ENCODE measurements at places on chromosomes 7 and 10. TPM values are rescaled to one million over a fixed set of nuclear protein-coding genes. Genes with fewer than 3 reads are reported as not detected.

The RARRES2 gene
- 91.8 TPM for polyA plus RNA-seq

The ANKRD61 gene
- polyA plus RNA-seq = 2.1 TPM

The ANKRD1 gene
- 0.21 TPM for polyA plus RNA-seq

The CCDC136 gene
- 193 TPM for polyA plus RNA-seq

The STOX1 gene
- 10.9 TPM for polyA plus RNA-seq

The AP5Z1 gene
- 30.1 TPM for polyA plus RNA-seq

The ZNF862 gene
- polyA plus RNA-seq = 27.9 TPM

The FAM180A gene
- polyA plus RNA-seq = 0.21 TPM

The PRF1 gene
- 0.16 TPM for polyA plus RNA-seq

The KIAA1549 gene
- polyA plus RNA-seq = 22.6 TPM

The PAXIP1 gene
- polyA plus RNA-seq = 14.4 TPM

The AMPH gene
- polyA plus RNA-seq = 109 TPM

The SVOPL gene
- 0.60 TPM for polyA plus RNA-seq

The TET1 gene
- 4.9 TPM for polyA plus RNA-seq

The LMOD2 gene
- polyA plus RNA-seq = 0.14 TPM

The STEAP1 gene
- 1.2 TPM for polyA plus RNA-seq

The PDZD7 gene
- polyA plus RNA-seq = 13.9 TPM

The AKR1C8 gene
- not detected for polyA plus RNA-seq

The CLDN4 gene
- polyA plus RNA-seq = 0.25 TPM

The EMX2 gene
- polyA plus RNA-seq = 1.1 TPM

The NIPSNAP2 gene
- 85.7 TPM for polyA plus RNA-seq

The LBX1 gene
- polyA plus RNA-seq = 27.5 TPM

The FAM20C gene
- polyA plus RNA-seq = 58.8 TPM

The FAM3C gene
- polyA plus RNA-seq = 171 TPM

The AGAP4 gene
- polyA plus RNA-seq = 24.6 TPM

The AKR1C4 gene
- polyA plus RNA-seq = not detected

The TMEM139 gene
- 1.3 TPM for polyA plus RNA-seq
